ENCODE measurements at places on chromosomes 6 and 20.

GRCh38 chr6:150865043-150865405, 478 bp upstream of the MTHFD1L start:
- no peak for DNase-seq

DNA sequence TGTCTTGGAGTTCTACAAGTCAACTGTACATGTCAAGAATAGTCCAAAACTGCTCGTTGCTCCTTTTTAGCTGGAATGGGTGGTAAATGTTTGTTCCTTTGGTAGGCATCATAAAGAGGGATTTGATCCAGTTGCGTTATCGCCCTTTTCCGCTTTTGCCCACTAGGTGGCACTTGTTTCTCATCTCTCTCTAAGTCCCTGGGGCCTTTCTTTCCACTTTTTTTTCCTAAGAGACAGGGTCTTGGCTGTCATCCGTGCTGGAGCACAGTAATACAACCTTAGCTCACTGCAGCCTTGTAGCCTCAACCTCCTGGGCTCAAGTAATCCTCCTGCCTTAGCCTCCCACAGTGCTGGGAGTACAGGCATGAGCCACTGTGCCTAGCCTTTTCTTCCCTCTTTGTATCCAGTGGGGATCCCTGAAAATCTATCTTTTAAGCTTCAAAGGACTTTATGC, 20.7 kb downstream of the GTPBP2 start:
- peak; percentile 42 for DNase-seq

DNA sequence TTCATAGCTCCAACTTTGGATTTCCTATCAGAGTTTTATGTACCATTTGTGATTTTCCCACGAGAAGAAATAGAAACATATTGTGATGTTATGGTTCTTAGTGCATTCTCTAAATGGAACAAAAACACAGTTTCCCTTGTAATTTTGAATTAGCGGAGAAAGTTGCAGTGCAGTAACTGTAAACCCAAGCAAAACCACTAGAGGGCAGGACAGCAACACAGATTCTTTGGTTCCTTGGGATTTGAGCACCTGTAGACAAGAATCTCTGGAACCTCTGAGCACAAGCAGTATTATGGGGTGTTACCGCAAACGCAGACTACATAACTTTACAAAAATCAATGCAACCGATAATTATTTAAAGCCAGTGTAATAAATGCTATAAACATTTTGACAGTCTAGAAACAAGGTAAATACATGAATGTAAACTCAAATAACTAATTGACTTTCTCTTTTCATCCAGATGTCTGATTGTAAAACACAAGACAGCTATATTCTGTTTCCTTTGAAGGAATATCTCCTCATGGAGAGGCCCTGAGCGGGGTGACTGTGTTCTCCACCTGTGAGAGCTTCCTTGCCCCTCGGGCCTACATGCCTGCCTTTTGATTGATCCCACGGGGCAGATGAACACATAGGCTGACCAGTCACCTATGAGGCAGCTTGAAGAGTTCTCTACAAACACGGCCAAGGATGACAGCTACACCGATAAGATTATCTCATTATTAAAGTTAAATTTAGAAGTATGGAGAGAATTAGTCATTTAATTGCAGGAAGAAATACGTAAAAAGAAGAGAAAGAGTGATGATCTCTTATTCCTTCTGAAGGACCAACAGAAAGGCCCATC, 67.5 kb upstream of the COL21A1 start:
- no peak for DNase-seq

GRCh38 chr6:16727996-16728395, 33.3 kb downstream of the ATXN1 start:
- DNase-seq, result no peak

DNA sequence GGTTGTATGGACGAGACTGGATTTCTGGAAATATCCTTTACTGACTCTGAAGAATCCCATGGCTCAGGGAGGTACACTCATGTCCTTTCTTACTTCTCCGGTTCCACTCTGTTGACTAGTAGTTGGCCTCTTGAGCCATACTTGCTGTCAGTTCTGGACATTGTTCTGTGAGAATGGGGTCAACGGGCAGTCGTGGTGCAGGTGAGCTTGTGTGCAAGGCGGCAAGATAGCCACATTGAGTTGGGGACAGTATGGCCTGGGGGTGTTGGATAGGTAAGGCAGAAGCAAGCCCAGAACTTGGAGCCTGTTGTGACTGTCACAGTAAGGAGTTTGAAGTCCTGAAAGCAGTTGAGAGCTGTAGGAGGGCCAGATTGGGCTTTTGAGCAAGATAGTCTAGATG, 13.5 kb upstream of the SLC22A1 start:
- DNase-seq, result no peak

GRCh38 chr6:168636147-168637004, 195.4 kb downstream of the SMOC2 start:
- no peak for DNase-seq

GRCh38 chr20:38181207-38181801, 16.2 kb upstream of the TGM2 start:
- no peak for DNase-seq

- DNase-seq, result no peak
Observed at GRCh38 chr20:24863356-24863755, 85.7 kb upstream of the CST7 start.

DNA sequence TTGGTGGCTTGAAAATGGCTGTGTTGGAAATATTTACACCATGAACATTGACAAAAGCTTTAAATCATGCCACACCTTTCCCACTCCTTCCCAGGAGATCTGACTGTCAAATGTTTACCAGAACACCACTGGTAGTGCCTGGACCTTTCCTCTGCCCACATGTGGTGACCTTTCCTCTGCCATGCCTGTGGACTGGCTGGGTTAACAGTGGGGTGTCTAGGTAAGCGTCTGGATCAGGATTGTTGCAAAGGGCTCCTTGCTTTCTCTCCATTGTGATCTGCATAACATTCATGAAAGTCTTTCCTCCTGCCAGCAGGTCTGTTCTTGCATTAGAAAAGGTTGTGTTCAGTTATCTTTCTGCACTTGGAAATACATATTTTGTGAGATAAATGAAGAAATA, 572.7 kb downstream of the DHX35 start:
- DNase-seq, result no peak

DNA sequence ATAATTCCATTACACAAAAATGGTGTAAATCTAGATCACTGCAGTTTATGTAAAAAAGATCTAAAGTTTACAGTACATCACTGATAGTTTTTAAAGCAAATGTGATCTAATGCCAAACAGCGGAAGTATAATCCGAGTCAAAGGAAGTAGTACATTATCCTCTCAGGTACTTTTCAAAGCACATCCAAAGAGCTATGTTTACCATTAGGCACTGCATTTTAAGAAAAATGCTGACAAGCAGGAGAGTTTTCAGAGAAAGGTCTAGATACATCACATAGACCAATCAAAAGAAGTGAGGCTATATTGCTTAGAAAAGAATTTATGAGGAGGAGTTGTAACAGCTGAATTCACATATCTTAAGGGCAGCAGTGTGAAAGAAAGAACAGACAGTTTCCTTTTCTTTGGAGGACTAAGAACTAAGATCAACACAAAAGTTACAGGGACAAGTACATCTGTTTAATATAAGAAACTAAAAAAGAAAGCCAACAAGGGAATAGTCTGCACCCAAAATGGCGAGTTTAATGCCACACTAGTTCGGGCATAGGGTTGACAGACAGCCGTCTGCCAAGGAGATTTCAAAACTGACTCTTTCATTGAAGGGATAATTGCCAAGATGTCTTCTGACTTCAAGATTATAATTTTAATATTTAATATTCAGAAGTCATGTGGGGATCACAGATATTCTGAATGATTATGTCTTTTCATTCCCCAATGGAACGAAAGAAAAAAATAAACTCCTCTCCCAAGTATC, 1.4 kb downstream of the ZNF184 start:
- no peak for DNase-seq

- DNase-seq, result no peak
Observed at GRCh38 chr20:9594284-9594875, 80.0 kb downstream of the LAMP5 start.

DNA sequence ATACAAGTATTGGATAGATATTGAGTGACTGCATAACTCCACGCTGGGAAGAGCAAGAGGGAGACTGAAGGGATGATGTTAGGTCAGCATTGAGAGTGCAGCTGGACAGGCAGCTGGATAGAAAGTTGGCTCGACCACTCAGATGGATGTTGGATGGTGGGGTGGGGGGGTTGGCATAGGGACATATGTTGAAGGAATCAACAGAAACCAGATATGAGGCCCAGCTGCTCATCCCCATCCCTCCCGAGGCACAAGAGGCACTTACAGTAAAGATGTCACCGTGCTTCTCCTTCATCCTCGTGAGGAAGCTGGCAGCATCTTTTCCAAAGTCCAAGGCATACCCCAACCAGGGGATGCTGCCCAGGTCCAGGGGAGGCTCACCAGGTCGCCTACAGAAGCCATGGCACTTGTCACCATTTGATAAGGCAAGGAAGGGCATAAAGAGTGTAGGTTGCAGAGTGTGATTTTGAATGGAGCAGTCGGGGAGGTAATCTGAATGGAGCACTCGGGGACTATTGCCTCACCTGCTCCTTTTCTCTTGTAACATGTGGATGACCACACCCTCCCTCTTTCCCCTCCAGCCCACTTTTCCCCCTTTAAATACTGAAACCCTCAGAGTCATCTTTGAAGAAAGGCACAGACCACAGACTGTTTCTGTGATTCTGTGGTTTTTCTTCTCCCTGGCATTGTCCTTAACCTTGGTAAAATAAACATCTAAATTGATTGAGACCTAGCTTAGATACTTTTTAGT, 18.0 kb downstream of the PTGIS start:
- DNase-seq, result no peak

DNA sequence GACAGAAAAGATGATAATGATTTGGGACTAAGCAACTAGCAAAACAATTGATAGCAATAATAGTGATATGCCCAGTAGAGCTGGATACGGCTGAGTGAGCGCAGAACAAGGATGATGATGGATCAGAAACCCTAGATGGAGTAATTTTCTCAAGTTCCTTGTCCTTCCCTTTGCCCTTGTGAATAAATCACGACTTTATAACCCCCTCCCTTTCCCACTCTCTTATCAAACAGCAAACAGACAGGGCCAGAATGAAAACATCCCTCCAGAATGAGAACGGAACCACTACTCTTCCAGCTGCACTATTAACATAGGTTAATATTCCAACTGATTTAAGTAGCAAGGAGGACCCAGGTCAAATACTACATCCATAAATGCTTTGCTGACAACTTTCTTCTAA, 1.3 kb upstream of the MTFR2 start:
- no peak for DNase-seq

GRCh38 chr6:110063594-110064263, 85.6 kb downstream of the GPR6 start:
- DNase-seq, result no peak

DNA sequence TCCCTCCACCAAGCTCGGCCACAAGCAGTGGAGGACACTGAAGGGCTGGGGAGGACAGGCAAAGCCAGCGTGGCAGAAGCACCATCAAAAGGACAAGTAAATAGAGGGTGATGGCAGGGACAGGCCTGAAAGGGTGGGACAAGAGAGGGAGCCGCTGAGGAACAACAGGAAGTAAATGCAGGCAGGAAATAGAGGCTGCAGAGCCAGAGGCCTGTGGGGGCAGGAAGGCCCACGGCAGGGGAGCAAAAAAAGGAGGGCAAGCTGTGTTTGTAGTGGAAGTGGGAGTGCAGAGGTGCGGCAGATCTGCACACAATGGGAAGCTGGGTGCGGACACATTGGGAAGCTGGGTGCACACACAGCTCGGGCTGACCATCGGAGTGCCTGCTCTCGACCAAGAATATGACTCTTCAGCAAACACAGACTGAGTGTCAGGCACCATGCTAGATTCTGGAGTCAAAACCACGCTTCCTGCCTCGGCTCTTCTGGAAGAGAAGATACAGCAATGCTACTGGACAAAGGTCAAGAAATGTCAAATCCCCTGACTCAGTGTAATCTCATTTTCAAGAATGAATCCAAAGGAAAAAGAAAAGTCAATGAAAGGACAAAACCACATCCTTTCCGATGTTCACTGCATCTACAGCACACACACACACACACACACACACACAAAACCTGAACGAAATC, 40.4 kb upstream of the RAB22A start:
- no peak for DNase-seq

DNA sequence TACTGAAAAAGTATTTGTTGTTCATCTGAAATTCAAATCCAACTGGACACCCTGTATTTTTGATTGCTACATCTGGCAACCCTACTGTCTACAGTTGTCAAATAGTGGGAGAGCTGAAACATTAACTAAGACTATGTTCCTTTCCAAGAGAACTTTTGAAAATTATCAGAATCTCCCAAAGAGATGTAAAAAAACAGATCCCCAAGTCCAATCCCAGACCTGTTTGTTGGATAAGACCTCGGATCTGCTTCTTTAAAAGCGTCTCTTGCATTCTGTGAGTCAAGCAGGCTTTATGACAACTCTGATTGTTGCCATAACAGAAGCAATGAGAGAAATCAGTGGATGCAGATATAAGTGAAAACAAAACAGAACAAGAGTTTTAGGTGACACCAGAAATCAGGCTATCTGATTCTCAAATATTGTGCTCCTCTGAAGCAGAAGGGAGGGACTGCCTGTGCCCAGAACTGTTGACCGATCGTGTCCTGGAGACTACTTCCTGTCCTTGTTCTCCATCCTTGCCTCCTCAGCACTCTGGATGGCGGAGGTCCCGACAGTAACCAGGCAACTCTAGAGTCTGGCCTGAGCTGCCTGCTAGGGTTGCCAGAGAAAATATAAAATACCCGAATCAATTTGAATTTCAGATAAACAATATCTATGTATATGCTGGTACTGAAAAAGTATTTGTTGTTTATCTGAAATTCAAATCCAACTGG, 853.8 kb downstream of the MAFB start:
- no peak for DNase-seq

DNA sequence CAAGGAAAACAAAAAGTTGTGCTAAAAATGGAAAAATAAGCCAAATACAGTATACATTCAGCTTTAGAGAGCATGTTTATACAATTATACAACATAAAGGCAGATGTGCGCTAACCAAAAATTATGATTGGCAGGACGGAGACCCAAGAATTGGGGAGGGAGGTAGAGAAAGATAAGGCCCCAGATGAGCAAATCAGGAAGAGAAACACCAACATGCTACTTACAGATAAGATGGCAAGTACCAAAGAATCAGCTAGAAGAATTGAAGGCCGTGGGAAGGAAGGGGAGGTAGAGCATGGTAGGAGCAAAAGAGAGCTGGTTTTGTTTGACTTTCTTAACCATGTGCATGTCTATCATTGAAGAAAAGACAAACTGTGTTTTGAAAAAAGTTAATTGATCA, 45.4 kb downstream of the PRND start:
- DNase-seq, result no peak

DNA sequence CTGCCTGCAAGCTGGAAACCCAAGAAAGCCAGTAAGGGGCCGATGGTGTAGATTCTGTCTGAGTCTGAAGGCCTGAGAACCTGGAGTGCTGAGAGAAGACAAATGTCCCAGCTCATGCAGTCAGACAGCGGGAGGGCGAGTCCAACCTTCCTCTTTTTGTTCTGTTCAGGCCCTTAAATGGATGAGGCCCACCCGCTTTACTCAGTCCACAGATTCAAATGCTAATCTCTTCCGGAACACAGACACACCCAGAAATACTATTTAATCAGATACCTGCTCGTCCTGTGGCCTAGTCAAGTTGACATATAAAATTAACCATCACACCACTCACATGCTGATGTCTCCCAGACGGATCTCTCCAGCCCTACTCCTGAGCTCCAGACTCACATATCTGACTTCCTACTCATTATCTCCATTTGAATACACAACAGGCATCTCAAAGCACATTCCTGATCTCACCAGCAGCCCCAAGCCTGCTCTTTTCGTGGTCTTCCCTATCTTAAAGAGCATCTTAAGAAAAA, 26.7 kb upstream of the SRC start:
- no peak for DNase-seq
